Stimulated activated CD4-positive, alpha-beta T cell treated with anti-CD3 and anti-CD28 coated beads, Interleukin-1b, Interleukin-23, amount 100 ng/mL, for 4 hours (primary cell): ENCODE measurements at places on chromosomes 7 and 10.

- no peak for DNase-seq
Observed at GRCh38 chr10:3294919-3295581, 122.5 kb upstream of the PITRM1 start.

- no peak for DNase-seq
Observed at GRCh38 chr10:70315276-70315675, 31.5 kb upstream of the NPFFR1 start.

DNA sequence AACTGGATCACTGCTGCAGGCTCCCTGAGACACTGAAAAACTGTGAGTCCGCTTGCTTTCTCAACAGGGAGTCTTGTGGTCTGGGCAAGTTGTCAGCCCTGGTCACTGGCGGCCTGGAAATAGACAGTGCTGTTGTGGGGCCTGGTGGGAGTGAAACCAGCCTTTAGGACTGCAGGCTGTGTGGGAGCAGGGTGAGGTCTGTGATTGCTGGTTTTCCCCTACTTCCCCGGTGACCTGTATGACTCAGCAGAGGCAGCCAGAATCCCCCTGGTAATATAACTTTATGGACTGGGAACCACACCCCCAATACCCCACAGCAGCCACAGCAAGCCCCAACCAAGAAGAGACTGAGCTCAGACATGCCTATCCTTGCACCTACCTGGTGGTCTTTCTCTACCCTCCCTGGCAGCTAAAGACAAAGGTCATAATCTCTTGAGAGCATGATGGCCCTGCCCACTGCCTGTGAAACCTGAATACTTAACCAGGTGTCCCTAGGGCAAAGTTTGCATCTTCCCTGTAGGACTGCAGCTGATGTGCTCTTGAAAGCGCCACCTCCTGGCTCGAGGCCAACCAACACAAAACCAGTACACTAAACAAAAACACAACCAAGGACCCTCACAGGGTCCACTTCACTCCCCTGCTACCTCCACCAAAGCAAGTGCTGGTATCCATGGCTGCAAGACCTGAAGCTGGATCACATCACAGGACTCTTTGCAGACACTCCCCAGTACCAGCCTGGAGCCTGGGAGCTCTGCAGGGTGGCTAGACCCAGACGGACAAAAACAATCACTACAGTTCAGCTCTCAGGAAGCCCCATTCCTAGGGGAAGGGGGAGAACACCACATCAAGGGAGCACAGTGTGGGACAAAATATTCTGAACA lies 7.2 kb upstream of the ADAM22 start:
- DNase-seq, result no peak

DNA sequence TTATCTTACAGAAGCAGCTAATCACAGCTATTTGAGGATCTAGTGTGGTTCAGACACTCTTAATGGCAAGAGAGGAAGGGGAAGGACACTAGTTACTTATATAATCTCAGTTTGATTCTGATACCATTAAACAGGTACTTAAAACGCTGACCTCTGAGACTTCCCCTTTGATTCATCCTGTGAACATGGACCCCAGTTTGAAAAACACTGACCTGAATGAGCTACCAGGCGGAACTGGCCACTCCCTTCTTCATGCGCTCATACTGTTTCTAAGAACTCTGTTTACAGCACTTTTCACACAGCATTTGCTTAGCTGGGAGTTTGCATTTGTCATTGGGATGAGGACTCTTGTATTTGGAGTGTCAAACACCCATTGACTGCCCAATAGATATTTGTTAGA lies 45.7 kb downstream of the BEND7 start:
- DNase-seq, result no peak

DNA sequence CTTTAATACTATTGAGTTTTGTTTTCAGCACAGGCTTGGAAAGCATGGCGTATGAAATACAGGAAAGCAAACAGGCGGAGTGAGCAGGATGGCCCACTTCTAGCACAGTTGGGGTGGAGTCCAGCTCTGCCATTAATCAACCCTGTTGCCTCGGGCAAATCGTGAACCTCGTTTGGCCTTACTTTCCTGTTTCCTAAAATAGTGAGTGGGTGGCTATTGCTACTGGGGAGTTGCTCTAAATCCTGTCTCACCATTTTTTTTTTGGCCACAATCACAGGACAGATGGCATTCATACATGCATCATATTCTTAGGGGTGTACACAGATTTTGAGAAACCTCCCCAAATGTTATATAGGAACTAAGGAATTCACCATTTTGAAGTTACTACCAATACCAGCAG lies 157.8 kb downstream of the ANLN start:
- no peak for DNase-seq

DNA sequence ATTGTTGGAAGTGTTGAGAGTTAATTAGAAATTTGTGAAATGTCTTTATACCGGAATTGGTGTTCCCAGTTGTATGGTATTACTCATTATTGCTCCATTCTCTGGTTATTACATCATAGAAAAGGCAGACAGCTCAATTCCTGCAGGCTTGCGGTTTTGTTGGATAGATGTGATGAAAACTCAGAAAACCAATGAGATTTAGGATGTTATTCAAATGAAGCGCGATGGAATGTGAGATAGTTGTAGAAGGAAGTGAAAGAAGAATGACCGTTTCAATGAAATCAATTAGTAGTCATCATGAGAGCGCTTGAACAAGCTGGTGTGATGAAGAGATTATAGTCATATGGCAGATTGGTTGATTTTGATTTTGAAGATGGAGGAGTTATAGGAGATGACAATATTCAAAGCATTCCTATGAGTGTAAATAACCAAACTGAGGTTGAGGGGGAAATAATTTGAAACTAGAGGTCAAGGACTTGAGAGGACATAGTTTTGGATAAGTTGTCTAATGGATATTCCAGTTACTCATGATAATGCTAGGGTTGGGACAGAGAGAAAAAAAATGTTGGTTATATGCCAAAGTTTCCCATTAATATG lies 991.5 kb downstream of the NRG3 start:
- DNase-seq, result no peak

DNA sequence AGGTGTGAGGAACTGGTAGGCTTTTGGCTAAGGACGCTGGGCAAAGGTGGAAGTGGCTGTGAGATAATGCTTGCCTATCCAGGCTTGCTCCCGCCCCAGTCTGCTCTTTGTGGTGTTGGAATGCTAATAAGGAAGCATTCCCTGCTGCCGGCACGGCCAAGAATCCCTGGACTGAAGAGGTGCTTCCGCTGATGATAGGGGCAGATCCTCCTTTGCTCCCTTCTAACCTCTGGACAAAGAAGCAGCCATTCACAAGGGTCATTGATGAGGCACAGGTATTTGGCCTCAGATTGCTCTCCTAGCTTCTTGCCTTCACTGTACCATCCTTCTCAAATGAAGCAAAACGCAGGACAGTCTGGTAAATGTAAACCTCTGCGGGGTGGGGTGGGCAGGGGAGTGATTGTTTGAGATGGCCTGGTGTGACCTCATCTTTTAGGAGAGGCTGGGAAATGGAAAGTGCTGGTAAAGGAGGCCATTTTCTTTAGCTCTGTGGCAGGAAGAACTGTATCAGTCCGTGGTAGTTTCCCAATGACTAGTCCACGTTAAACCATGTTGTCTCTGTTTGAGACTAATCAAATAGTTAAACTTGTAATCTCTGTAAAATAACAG lies 1.7 kb downstream of the PGAM1 start:
- DNase-seq, result no peak

DNA sequence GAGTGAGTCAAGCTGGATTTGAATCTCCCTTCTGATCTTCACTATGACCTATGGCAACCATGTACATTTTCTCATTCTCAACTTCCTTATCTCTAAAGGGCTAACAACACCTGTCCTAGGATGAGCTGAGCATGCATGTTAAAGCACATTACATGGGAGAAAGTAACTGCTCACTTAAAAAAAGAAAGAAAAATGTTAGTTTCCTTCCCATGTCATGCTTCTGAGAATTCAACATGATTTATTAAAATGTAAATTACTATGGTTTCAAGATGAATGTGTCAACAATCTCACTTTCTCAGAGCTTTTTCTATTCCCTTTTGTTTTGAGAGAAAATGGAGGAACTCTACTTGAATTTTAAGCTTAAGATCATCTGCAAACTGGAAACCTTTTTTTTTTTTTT lies 295.3 kb downstream of the SKIDA1 start:
- no peak for DNase-seq

GRCh38 chr10:17201794-17202116 lies 283 bp upstream of the TRDMT1 start:
- DNase-seq, result no peak

DNA sequence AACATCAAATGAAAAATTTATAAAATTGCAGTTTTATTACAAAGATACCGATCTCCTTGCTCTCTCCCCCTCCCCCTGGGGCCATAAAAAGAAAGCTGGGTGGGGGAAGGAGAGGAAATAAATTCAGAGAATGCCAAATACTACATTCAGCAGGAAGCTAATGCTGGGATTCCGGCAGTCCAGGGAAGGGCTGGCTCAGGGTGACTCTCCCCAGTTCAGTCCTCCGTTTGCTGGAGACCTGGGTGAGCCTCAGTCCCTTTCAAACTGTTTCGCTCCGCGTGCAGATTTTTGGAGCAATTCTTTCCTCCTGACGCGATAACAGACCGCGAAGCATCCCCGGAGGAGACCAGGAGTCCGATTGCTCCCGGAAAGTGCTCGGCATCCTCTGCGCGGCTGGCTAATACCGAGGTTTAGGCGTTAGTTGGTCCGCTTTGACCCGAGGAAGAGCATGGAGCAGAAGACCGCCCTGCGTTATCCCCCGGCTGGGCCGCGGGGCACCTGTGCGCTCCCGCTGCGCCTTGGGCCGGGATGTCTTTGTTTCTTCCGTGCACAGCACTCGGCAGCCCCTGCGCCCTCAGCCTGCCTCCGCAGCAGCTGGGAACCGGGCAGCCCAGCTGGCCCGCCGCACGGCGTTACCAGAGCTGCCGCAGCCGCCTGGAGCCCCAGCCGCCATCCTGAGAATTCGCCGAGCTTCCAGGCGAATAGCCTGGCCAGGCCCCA lies 3.9 kb upstream of the HOXA2 start:
- DNase-seq, result no peak

DNA sequence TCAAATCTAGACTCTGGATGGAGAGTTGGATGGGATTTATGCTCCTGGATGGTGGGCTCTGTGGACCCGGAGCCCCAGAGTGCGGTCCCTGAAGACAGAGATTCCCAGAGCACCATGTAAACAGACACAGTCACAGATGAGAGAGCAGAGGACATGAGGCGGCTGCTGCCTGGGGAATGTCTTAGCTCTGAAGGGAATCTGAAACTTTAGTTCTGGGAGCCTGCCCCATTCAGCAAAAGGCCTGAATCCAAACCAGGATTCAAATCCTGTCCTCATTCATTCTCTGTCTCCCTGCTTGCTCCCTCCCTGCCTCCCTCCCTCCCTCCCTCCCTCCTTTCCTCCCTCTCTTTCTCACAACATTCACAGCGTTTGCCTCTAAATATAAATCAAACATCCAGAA lies 49.5 kb upstream of the CALD1 start:
- DNase-seq, result no peak

- no peak for DNase-seq
Observed at GRCh38 chr10:3231951-3232730, 59.6 kb upstream of the PITRM1 start.

DNA sequence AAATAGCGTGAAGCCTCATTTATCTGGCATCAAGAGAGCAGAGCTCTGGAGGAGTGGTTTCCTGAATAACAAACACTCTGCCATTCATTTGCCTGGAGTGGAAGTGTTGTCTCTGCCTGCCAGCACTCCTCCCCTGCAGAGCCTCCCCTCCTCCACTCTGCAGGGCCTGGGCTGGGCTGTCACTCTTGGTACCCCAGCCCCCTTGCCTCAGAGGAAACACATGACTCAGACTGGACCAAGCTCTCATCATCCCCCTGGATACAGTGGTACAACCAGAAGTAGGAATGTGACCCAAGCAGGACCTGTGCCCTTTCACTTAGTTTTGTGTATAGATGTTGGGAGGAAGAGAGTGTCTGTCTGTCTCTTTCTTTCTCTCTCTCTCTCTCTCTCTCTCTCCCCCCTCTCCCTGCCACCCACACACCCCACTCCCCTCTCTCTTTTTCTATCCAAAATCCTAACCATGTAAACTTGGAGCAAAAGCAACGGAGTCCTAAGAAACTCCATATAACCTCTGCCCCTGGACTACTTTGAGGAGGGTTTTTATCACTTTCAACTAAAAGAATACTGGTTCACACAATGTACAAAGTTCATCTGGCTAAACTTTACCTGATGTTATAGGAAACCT lies 43.9 kb downstream of the DOCK4 start:
- DNase-seq, result no peak

DNA sequence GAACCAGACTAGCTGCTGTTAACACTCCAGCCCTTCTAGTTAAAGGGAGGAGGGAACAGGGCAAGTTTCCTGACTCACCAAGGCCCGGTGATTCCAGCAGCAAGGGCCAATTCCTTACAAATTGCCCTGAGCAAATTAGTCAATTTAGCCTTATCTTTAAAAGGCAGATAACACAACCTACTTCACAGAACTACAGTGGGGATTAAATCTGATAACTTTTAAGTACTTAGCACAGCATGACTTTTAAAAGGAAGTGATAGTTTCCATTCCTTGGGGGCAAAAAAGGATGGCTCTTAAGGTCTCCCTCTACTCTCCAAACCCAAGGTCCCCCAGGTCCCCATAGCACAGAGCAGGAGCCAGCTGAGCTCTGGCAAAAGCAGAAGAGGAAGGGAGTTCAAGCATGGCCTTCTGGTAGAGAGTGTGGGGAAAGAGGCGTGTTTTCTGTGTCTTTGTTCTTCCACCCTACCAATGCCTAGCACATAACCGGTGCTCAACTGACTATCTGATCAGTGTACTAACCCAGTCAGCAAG lies 4.0 kb downstream of the CDCA7L start:
- DNase-seq, result no peak

DNA sequence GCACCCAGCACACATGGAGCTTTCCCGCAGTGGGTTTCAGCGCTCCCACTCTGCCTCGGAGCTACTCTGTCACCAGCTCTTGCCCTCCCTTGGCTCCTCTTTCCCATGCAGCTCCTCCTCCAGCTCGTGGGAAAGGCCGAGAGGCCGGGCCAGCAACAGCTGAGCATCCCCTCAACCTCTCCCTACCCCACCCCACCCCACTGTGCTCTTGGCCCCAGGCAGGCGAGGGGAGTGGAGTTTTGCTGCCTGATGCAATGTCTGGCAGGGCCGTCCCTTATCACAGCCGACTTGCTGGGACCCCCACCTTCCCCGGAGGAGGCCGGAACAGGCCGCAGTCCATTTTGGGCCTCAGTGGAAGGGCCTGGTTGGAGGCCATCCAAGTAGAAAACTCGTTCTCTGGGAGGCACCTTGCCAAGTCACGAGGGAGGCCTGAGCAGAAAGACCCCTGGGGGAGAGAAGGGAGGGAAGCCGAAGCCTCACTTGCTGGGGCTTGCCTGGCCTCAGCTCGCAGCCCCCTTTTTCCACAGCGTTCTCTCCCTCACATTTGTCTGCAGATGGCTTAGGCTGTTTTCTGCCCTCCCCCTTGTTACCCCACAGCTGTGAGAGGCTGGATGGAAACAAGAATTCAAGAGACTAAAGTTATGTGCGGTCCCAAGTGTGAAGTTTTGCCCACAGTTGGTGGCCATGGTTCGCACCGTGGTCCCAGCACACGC lies 35.3 kb downstream of the CHST3 start:
- no peak for DNase-seq
